ENCODE measurements at places on chromosomes 2 and 18.
A peak's percentile ranks its signal among the peaks of the same experiment; 100 is the strongest.

DNA sequence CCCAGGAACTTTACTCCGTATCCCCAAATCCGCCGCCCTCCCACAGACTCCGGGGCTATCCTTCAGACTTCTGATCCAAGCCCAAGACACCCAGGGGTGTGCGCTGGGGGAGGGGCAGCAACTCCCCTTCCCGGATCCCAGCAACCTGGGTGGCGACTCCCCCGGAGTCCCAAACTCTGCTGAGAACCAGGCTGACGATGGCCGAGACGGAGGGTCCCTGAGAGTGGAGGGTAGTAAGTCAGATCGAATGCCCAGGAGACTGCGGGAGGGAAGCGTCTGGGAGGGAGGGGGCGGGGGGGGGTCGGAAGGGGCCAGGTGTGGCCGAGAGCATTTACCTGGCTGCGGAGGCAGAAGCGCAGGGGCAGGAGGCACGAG, 7.0 kb upstream of the TNS1 start:
- DNase-seq, result no peak

DNA sequence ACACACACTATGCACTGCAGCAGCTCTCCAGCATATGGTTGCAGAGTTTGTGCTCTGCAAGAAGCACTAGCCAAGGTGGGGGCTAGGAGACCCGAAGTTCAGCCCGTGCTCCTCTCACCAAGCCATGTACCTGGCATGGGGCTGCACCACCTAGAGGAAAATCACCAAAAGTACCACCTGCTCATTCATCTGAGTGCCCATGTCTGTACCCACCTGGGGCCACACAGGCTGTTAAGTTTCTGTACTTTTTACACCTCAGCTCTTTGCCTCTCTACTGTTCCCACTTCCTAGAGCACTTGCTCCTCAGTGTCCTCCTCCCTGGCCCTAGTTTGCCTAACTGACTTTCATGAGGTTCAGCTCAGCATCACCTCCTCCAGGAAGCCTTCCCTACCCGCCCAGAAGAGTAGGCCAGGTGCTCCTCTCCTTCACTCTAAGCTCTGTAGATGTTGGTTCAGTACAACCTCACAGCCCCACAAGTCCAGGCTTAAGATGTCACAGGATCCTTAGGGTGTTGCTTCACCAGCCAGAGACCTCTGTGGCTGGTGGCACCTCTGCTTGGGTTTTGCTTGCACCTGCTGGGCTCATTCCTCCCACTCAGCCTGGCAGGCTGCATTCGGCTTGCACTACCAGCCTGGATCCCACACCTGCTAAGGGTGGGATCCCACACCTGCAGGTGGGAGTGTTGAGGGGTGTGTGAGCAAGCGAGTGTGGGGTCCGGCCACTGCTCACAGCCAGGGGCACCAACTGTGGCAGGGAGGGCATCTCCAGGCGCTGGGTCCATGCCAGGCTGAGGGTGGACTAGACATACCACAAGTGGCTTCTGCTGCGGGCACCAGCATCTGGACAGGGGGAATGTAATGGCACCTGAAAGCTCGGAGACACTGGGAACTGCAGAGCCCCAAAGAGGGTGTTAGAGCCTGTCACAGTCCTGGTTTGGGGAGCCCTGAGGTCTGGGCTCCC, 10.2 kb upstream of the TFCP2L1 start:
- no peak for DNase-seq

- no peak for DNase-seq
These were observed 126.7 kb downstream of the PRKCE start for GRCh38 chr2:45777996-45778719.

- no peak for DNase-seq
These were observed 73.1 kb downstream of the INPP5D start for GRCh38 chr2:233133239-233133638.

DNA sequence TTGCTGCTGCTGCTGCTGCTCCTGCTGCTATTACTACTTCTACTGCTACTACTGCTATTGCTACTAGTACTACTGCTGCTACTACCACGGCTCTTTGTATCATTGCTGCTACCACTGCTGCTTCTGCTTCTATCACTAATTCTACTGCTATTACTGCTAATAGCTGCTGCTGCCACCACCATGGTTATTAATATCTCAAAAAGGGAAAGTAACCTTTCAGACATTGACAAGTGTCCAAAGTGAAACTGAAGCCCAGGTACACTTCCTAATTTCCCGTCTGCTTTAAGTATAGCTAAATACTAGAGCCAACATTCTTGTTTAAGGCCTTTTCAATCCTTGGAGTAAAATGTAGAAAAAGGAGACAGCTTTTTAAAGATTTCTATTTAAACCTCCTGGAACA, 45.4 kb upstream of the EHBP1 start:
- no peak for DNase-seq

GRCh38 chr2:1369905-1370304, 43.4 kb upstream of the TPO start:
- no peak for DNase-seq

DNA sequence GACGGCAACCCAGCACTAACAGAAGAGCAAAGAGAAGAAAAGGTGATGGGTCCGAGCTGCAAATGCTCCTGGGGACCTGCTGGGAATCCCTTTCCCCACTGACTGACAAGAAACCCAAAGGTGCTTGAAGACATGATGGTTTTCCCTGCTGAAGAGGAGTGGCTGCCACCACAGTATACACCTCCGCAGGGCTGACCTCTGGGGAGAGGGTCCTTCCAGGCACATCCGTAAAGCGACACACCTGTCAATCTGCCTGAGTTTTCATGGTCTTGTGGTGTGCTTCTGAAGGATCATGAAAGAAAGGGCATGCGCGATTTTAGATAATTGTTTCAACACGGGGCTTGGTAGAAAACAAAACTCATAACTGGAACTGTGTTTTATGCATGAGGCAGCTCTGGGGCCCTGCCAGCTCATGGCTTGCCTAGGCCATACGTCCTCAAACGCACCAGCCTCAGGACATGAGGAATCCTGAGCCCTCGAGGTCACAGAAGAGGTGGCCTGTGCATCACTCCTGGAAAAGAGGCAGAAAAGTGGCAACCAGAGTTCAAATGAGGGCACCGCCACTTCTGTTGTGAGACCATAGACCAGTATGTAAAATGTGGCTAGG, 51.8 kb downstream of the SERTAD2 start:
- DNase-seq, result no peak

DNA sequence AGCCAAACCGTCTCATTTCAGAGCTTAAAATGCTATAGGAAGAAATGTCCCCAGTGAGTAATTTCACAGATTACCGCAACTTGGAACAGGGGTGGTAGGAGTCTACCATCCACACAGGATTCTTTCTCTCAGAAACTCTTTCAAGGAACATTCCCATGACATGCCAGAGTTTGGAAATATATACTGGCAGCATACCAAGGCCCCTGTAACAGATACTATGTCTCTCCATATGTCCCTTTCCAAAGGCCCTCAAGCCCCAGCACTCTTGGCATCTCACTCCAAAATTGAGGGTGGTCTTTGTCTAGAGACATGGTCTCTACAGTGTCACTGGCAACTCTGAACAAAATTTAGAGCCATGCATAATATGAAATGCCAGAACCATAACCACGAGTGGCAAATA, 11.0 kb downstream of the FIGLA start:
- DNase-seq, result no peak

- DNase-seq, result no peak
These were observed 182.3 kb downstream of the CAMKMT start for GRCh38 chr2:44543773-44544725.

DNA sequence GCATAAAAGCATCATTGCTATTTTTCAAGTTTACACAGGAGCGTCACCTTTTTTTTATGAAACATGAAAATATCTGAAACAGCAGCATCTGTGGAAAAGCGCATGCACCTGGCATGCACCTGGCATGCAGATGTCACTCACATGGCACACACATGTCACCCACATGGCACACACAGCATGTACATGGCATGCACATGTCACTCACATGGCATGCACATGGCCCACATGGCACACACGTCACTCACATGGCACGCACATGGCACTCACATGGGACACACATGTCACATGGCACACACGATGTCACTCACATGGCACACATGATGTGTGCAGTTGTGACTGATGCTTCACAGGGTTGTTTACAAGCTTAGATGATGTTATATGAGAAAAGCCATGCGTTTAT, 188.0 kb downstream of the ZNF407 start:
- no peak for DNase-seq

- DNase-seq, result no peak
These were observed 47.3 kb downstream of the TMEM163 start for GRCh38 chr2:134671513-134671912.

- DNase-seq, result no peak
These were observed 400.2 kb upstream of the SALL3 start for GRCh38 chr18:78579449-78579848.

- no peak for DNase-seq
These were observed 99.7 kb downstream of the TTN start for GRCh38 chr2:178707476-178707875.

DNA sequence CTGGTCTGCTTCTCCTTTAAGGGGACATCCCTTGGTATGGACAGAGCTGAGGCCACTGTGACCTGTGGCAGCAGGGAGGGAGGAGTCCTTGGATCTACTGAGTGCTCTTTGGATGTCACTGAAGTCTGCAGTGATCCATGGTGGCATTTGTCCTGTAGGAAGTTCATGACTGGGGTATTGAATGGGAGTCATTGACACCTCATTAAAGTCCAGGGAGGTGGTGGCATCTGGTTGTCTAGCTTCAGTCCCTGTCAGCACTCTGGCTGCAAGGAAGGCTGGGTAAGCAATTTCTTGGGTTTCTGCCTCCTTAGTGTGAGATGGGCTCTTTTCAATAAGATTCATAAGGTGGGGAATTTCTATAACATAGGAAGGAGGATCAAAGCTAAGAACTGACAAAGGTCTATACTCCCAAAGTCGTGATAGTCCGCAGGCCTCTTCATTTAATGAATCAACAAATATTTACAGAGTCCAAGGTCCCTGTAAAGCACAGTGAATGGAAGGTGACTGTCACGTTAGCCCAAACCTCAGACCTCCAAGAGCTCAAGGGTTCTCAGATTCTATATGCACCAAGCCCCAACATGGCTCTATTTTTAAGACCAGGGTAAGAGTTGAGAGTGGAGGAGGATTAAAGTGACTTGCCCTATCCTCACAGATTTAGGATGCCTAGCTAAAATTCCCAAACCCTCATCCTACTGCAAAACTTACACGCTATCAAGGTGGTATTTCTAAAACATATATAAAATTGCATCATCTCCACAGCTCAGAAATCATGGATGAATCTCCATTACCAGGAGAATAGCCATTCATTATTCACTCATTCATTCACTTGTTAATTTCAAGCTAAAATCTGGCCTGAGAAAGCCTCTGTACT, 40.2 kb downstream of the THNSL2 start:
- no peak for DNase-seq

DNA sequence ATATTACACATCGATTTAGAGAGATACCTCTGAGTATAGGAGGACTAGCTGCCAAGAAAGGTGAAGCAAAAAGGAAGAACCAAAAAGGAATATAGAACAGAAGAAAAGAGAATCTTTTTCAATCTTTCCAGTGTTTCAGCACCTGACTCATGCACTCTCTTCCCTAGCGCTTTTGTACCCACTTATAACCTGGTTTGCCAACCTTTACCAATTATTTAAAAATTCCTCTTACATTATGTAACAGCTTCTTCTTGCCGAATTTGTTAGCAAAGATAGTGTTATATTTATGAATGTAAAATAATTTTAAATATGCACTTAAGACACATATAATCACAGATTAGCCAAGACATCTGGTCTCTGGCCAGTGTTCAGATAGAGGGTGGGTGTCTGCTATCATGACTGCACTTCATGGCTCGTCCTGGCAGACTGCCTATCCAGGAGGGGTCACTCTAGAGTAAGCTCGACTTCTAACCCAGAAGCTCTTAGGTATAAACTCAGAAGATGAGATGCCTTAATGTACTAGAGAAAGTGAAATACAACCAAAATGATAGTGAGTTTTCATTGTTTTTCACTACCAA, 122.9 kb downstream of the ATAD2B start:
- DNase-seq, result no peak

DNA sequence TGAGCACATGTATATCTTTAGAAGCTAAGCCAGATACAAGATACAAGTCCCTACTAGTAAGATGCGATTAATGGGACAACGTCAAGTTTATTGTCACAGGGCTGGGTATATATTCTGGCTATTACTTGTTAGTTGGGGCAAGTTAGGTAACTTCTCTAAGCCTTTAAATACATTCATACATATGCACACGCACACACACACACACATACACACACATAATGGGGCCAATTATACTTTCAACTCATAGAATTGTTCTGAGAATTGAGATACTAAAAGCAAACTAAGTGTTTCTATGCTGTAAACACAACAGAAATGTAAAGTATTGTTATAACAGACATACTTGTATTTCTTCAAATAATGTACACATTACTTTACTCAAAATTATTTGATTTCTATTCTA, 116.1 kb downstream of the BCL2 start:
- DNase-seq, result no peak

DNA sequence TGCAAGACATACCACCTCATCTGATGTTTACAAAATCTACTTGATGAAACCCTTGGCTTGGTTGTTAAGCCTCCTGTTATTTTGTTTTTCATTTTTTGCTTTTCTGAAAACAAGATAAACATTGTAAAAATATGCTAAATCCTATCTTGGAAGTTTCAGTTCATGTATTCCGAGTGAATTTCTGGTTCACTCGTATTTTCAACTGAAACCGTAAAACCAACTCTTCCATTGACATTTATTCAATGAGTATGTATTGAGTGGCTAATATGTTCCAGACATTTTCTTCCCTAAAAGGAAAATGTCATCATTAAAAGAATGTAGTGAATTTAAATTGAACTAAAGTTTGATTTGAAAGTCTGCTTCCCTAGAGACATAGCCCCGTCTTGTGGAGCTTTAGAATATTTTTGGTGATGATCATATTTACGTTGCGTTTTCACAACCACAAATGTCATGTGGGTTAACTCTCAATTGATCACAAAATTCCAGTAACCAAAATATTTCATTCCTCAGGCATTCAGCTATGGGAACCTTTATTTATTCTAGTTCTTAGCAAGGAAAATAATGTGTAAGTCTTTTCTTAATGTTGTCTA, 204.2 kb downstream of the MBD2 start:
- no peak for DNase-seq

DNA sequence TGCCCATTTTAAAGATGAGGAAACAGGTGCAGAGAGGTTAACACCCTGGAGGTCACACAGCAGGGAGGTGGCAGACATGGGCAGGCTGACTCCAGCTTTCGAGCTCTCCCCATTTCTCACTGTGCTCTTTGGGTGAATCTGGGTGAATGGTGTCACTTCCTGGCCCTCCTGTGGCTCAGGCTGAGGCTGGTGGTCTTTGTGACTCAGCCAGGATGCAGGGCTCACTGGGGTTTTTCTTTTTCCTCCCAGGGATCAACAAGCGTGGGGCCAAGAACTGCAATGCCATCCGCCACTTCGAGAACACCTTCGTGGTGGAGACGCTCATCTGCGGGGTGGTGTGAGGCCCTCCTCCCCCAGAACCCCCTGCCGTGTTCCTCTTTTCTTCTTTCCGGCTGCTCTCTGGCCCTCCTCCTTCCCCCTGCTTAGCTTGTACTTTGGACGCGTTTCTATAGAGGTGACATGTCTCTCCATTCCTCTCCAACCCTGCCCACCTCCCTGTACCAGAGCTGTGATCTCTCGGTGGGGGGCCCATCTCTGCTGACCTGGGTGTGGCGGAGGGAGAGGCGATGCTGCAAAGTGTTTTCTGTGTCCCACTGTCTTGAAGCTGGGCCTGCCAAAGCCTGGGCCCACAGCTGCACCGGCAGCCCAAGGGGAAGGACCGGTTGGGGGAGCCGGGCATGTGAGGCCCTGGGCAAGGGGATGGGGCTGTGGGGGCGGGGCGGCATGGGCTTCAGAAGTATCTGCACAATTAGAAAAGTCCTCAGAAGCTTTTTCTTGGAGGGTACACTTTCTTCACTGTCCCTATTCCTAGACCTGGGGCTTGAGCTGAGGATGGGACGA, 13.2 kb downstream of the ITM2C start:
- DNase-seq, result peak; percentile 28

- peak; percentile 45 for DNase-seq
These were observed 37.7 kb downstream of the TGFA start for GRCh38 chr2:70515938-70516337.

Data from activated CD4-positive, alpha-beta T cell treated with anti-CD3 and anti-CD28 coated beads, Interleukin-2, amount 50 U/mL, for 16 hours (primary cell).